Omental fat pad (tissue), 4 donors: ENCODE measurements at places on chromosomes 6 and 20. TPM values are rescaled to one million over a fixed set of nuclear protein-coding genes. Genes with fewer than 3 reads are reported as not detected.

KDM1B gene
- total RNA-seq, result 12.8 TPM

SYCP2L gene
- total RNA-seq, result 1.8 TPM

GRCh38 chr6:36519352-36519751, 27.9 kb downstream of the STK38 start:
- DNase-seq, result no peak

GRCh38 chr6:150866991-150867501, 1.5 kb downstream of the MTHFD1L start:
- DNase-seq, result no peak

MTFR2 gene
- 2.5 TPM for total RNA-seq

PRL gene
- not detected for total RNA-seq

DNA sequence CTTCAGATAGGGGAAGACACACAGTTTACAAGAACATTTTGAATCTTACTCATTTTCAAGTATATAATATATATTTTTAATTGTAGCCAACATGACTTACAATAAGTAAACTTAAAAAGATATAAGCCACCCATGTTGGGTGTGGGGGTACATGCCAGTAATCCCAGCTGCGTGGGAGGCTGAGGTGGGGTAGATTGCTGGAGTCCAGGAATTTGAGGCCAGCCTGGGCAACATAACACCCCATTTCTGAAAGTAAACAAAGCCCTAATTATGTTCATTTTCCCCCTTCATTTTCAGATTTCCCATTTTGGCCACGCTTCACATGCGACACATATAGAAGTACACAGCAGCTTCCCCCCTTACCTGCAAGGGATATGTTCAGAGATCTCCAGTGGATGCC, 30.5 kb downstream of the SERPINB6 start:
- DNase-seq, result no peak

FLRT3 gene
- total RNA-seq, result 48.3 TPM

BCAS1 gene
- 2.2 TPM for total RNA-seq

GRCh38 chr6:51541847-51542246, 545.6 kb downstream of the PKHD1 start:
- DNase-seq, result no peak

DNA sequence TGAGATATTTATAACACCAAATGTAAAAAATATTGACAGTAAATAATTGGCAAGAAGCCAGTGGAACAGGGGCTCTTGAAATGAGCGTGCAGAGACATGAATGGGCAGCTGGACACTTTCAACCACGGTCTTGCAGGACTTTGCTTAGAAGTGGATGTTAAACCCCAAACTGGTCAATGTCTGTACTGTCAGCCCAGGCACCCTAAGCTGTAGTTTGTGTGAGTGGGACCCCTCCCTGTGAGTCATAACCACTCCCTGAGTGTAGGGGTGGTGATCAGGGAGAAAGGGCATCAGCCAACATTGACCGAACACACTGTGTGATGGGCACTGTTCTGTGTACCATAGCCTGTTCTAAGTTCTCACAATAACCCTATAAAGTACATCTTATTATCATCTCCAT, 108.6 kb downstream of the FIG4 start:
- DNase-seq, result no peak

KCNK16 gene
- total RNA-seq, result not detected

KIAA0408 gene
- 4.7 TPM for total RNA-seq

CNR1 gene
- total RNA-seq, result 14.4 TPM
